Stimulated activated CD8-positive, alpha-beta memory T cell treated with anti-CD3 and anti-CD28 coated beads, Interleukin-4, amount 100 ng/mL, for 1 hour (primary cell): ENCODE measurements at places on chromosomes 3 and 15.

GRCh38 chr15:74443100-74443909 lies 9.5 kb upstream of the SEMA7A start:
- DNase-seq = no peak

GRCh38 chr3:37115446-37115845 lies 58.9 kb downstream of the LRRFIP2 start:
- DNase-seq = no peak

DNA sequence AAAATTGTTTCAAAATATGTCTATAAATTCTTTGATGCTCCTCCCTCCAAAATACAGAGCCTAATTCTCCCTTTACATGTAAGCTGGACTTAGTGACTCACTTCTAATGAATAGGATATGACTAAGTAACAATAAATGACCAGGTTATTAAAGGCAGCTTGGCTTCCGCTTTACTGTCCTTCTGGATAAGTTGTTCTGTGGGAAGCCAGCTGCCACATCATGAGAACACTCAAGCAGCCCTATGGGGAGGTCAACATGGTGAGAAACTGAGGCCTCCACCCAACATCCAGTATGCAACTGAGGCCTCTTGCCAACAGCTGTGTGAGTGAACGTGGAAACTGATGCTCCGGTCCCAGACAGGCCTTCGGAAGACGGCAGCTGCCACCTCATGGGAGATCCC lies 247.3 kb upstream of the CHRM5 start:
- no peak for DNase-seq

GRCh38 chr15:70432924-70433495 lies 330.3 kb downstream of the UACA start:
- DNase-seq = no peak

- DNase-seq = no peak
Observed at GRCh38 chr15:61474796-61475195, 245.7 kb upstream of the RORA start.

DNA sequence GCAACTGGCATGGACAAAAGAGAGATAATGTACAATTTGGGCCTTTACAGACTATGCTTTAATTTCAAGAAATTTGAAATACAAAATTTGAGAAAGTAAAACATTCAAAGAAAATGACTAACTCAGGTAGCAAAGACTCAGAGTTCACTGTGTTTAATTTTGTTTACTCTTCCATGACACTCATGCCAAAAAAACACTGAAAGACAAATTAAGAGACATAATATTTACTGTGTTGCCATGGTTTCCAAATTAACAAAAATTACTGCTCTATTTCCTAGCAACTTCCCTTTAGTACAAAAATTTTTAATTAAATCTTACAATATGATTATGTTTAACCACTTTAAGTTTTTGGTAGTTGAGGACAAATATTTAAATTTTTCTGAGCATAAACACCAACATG lies 29.6 kb downstream of the LRRFIP2 start:
- DNase-seq = no peak

GRCh38 chr3:101879102-101879501 lies 29.8 kb downstream of the NFKBIZ start:
- DNase-seq = no peak

- no peak for DNase-seq
Observed at GRCh38 chr3:30614373-30614772, 8.0 kb downstream of the TGFBR2 start.

GRCh38 chr3:173003471-173003870 lies 137.6 kb downstream of the SPATA16 start:
- no peak for DNase-seq

- DNase-seq = no peak
Observed at GRCh38 chr3:109336291-109336861, 970 bp downstream of the DPPA4 start.

DNA sequence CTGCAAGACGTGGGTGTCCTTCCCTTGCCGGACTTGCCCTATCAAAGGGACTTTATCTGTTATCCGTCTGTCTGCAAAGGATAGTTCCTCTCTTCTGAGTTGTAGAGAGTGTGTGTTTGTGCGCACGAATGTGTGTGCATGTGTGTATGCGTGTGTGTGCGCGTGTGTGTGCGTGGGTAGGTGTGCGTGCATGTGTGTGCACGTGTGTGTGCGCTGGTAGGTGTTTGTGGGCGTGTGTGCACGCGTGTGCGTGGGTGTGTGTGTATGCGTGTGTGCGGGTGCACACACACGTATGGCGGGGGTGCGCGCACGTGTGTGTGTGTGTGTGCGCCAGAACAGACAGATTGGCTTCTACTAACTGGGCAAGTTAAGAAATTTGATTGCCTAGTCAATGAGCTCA lies 4.1 kb upstream of the BMF start:
- DNase-seq = no peak

DNA sequence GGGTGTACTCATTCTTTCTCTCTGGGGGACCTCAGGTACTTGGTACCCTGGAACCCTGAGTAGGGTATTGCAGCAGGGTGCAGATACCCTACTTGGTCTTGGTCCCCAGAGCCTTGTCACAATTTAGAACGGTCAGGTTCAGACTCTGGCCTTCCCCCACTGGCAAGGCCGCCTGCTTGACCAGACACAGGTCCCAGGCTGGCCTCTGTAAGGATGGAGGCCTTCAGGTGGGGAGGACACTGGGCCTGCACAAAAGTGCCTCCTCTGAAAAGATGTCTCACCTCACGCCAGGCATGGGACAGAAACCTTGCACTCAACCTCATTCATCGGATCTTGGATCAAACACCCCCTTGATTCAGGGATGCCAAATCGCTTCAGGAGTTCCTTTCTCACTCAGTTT lies 158.4 kb downstream of the KLF13 start:
- no peak for DNase-seq

DNA sequence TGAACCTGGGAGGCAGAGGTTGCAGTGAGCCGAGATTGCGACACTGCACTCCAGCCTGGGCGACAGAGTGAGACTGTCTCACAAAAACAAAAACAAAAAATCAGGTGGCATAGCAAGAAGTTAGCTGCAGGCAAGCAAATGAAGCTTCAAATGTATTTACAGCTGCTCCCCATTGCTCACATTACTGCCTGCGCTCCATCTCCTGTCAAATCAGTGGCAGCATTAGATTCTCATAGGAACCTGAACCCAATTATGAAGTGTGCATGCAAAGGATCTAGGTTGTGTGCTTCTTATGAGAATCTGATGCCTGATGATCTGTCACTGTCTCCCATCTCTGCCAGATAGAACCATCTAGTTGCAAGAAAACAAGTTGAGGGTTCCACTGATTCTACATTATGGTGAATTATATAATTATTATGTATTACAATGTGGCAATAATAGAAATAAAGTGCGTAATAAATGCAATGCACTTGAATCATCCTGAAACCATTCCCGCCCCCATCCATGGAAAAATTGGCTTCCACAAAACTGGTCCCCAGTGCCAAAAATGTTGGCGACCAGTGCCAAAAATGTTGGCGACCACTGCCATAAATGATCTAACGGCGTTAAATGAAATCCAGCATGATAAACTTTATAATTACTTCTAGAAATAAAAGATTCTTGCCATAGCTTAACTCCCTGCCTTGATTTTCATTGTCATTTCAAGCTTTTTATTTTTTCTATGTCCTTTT lies 616.7 kb upstream of the NAALADL2 start:
- no peak for DNase-seq

GRCh38 chr3:197345390-197345789 lies 47.0 kb upstream of the DLG1 start:
- DNase-seq = no peak

DNA sequence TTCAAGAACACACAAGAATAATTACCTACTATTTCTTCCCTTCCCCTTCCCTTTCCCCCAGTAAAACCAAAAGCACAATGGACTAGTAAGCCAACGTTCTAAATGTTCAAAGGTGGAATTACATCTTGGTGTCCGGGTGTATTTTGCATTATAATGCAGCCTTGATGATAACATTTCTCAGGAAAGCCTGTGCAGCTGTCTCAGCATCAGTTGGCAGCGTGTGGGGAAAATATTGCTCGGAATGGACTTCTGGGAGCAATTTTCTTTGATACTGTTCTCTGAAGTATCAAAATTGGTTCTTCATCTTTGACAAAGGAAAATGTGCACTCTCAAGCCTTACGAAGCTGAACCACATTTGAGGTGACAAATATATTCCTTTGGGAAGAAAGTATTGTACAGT lies 198.9 kb downstream of the AGBL1 start:
- DNase-seq = no peak

- no peak for DNase-seq
Observed at GRCh38 chr15:39680868-39681267, 100.0 kb downstream of the THBS1 start.

DNA sequence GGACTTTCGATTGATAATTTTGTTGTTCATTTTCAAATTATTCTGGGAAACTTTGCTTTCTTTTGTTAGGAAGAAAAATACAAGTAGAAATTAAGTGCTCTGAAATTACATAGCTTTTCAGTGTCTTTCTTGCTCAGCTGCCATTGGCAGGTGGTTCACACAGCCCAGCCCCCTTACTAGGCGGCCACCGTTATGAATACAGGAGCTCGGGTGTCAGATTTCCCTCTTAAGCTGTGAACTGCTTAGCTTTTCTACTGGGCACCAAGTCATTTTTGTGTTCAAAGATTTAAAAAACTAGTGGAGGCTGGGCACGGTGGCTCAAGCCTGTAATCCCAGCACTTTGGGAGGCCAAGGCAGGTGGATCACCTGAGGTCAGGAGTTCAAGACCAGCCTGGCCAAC lies 55.2 kb downstream of the HMG20A start:
- DNase-seq = no peak

GRCh38 chr3:34198309-34198708 lies 399.9 kb downstream of the PDCD6IP start:
- no peak for DNase-seq

GRCh38 chr3:121064121-121064520 lies 156.1 kb downstream of the STXBP5L start:
- no peak for DNase-seq

DNA sequence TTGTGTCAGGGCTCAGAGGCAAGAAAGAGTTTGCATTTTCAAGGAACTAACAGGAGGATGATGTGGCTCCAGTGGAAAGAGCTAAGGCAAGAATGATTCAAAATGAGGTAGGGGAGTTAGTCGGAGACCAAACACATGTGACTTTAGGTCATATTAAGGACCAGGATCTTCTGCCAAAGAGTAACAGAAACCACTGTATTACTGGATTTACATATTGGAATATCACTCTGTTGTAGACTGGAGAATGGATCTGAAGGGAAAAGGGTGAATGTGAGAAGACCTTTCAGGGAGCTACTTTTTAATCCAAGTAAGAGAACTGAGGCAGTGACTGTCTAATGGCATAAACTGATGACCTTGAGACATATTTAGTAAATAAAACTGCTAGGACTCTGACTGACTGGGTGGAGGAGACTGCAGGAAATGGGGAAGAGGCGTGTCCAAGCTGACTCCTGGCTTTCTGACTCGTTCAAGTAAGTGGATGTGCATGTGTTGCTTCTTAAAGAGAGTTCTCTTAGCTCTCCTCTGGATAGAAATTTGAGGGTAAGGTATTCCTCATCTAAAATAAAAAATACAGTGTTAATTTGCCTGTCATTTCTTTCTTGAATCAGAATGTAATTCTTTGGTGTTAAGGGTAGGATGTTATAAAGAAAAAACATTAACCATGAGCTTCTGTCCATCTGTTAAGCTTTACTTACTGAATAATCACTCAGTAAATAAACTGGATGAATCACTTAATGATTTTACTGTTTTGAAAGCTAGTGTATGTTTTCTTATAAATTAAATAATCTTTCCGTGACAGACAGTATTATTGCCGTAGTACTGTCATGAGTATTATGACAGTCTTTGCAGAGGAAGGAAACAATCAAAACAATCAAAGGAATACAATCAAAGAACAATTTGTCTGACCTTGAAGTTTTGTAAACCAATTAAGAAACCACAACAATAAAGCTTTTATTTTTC lies 58.3 kb upstream of the CFAP20DC start:
- no peak for DNase-seq

GRCh38 chr3:172601066-172601832 lies 78.0 kb upstream of the TNFSF10 start:
- DNase-seq = no peak

- DNase-seq = no peak
Observed at GRCh38 chr3:71360764-71361163, 222.8 kb downstream of the FOXP1 start.

- DNase-seq = no peak
Observed at GRCh38 chr15:88385078-88385700, 82.0 kb downstream of the MRPL46 start.

- DNase-seq = no peak
Observed at GRCh38 chr15:31435912-31436628, 109.4 kb downstream of the KLF13 start.

- DNase-seq = no peak
Observed at GRCh38 chr3:171986176-171986575, 53.2 kb upstream of the FNDC3B start.

GRCh38 chr3:156978481-156978961 lies 152.4 kb downstream of the LEKR1 start:
- no peak for DNase-seq

- no peak for DNase-seq
Observed at GRCh38 chr3:21703291-21703690, 47.7 kb downstream of the ZNF385D start.

DNA sequence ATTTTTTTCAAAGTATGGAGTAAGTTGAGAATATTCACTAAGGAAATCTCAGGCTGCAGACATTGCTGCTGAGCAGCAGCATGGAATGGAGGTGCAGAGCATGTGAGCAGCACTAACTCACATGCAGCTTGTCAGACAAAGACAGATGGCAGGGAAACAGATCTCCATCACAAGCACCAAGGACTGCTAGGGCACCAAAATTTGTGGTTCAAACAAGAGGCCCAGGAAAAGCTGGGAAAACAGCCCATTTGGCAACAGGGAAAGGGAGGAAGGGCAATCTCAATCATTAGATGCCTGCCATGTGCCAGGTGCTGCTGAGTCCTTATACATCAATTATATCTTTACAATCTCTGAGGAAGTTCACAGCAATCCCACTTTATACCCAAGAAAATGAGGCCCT lies 47.2 kb upstream of the EIF1B start:
- no peak for DNase-seq

DNA sequence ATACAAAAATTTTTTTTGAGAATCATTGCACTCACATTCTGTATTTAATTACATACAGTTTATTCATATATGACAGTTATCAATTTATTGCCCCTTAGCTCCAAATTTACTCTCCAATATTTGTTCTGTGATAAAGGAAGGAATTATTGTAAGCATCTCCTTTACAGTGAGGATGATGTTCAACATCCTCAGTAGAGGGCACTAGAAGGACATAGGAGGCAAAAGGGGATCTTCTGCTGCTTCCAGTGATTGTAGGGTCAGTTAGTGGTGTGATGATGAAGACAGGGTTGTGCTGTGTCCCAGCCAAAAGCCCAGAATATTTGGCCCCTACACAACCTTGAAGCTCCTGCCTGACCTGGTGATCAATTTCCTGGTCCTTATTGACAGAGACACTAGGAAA lies 89.9 kb upstream of the DCBLD2 start:
- no peak for DNase-seq
